Stimulated activated naive CD8-positive, alpha-beta T cell treated with anti-CD3 and anti-CD28 coated beads, Interleukin-15, amount 100 ng/mL, for 72 hours (primary cell): ENCODE measurements at places on chromosomes 4 and X.

DNA sequence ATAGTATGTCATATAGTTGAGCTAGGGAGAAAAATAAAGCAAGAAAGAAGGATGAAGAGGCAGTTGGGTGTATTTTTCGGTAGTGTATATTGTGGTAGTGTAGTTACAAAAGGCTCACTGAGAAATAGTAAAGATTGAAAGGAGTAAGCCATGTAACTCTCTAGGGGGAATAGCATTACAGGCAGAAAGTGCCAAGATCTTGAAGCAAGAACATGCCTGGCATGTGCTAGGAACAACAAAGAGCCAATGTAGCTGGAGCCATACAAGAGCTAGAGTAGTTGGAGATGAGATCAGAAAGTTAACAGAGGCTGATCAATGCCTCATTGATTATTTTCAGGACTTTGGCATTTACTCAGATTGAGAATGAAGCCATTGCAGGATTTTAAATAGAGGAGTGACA, 3.0 kb downstream of the ABCE1 start:
- no peak for DNase-seq

- DNase-seq: peak; percentile 89
Measured at GRCh38 chrX:18425199-18426003, at the start of gene CDKL5. TSS of gene CDKL5 (plus strand) at chrX:18425608. CDS start at chrX:18507097, 81,489 bp downstream.

- DNase-seq: no peak
Measured at GRCh38 chr4:6409381-6409780, 63.0 kb downstream of the PPP2R2C start.

DNA sequence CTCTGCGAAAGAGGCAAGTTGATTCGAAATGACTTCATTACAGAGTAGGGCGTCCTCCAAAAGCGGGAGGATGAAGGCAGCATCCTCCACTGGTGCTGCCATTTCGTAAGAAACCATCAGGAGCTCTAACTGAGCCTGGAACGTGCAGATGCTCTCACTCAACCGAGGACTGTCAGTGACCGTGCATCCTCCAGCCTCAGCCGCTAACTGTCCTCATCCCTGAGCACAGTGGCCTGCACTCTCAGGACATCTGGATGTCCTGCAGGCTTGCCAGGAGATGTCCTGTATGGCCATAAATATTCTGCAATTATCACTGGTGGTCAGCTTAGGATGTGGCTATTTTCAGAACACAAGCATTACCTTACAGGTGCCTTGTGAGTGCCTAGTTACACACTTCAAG, 107.1 kb upstream of the ADRA2C start:
- DNase-seq: no peak

GRCh38 chrX:40188573-40189417, 91.0 kb upstream of the BCOR start:
- no peak for DNase-seq

- no peak for DNase-seq
Measured at GRCh38 chr4:76365636-76366035, 55.3 kb downstream of the CCDC158 start.
